ENCODE measurements at places on chromosomes 12 and 14.
A peak's percentile ranks its signal among the peaks of the same experiment; 100 is the strongest.

DNA sequence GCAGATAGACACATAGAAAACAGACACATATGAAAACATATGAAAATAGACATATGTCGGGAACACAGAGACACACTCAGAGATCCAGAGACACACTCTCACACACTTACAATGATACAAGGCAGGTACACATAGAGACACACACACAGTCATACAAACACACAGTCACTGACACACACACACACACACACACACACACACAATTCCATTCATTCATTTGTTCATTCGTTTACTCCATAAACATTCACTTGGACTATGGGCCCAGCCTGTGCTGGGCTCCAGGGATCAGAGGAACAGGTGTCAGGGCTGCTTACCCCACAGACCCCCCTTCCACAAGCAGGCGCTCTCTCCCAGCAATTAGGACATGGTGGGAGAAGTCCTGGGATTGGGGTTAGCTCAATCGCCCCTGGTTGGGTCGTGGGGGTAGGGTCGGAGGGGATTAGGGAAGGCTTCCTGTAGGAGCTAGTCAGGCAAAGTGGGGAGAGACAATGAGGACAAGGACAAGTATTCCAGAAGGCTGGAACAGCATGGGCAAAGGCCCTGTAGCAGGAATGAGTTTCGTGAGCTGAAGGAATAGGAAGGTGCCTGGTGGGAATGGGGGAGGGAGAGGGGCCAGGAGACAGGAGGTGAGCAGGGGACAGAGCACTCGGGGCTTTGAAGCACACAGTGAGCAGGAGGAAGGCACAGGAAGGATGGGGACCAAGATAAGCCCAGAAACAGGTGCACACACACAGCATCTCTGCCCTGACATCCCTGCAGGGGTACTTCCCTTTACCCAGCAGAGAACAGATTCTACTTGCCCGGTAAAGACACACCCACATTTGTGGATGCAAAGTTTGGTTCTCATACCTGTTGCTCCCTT is 6.5 kb downstream of the RASAL1 start:
- DNase-seq: no peak

DNA sequence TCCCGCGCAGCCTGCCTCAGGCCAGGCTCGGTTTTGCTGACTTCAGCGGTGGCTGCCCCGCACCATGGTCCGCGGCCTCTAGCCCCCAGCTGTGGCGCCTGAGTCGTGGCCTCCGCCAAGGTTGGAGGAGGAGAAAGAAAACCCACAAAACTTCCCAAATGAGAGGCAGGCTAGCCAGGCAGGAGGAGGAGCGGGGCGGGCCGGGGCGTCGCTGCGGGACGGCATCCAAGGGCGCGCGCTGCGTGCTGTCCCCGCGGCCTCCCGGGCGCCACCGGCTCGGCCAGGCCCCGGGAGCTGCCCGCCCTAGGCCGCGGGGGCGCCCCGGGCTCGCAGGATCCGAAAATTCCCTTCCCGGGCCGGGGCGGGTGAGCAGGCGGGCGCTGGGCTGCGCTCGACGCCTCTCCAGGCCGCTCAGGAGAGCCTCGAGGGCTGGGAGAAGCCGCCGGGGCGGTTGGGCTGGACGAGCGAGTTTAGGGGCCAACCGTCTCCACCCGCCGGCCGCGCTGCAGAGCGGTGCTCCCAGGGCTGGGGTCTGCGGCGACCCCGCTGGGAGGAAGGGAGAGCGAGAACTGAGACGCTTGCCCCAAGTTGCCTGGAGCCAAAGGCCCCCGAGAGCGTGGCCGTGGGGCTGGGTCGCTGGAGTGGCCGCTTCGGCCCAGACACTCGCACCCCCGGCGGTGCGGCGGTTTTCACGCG is at the start of gene EFS:
Gene EFS (minus strand): TSS at position 137 of the 696 bp plus-strand sequence. CDS start 147 bp downstream, outside the sequence.
- no peak for DNase-seq

GRCh38 chr12:79400481-79400880 is 290.3 kb downstream of the PAWR start:
- no peak for DNase-seq

DNA sequence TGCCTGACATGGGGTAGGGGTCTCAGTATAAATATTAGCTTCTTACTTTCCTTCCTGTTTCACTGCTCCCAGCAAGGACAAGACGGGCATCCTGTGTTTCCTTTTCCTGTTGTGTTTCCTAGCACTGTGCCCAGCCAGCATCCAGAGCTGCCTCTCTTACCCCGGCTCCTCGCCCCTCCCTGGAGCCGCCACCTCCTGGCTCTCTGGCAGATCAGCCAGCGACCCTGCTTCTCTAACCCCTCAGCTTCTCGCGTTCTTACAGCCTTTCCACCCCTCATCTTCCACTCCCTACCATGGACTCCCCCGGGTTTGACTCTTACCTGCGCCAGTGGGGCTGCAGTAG is 17.8 kb downstream of the HDAC7 start:
- no peak for DNase-seq

- DNase-seq: no peak
These were observed 15.8 kb upstream of the FBXL14 start for GRCh38 chr12:1610072-1610643.

DNA sequence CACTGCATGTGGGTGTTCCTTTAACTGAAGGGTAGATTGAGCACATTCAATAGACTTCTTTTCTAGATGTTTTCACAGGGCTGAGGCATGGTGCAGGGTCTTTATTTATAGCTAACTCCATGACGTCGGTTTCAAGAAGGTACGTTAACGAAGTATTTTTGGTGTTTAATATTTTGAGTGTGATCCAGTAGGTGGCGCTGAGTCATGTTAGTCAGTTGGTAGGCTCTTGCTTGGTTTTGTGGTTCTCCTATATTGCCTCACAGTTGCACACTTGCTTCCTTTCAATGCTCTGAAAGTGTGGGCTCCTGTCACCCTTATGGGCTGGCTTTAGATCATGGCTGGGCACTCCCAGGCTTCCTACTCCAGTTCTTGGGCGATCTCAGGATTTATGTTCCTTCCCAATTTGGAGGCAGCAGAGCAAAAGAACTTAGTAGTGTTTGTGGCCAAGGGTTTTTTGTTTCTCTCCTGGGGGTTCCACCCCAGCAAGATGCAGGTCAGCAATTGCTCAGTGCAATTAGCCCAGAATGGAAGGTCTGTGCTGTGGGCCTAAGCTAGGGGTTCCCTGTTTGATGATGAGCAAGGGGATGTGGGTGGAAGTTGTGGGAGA is 471.6 kb upstream of the FOXG1 start:
- DNase-seq: peak; percentile 7

- peak; percentile 64 for DNase-seq
These were observed 26.7 kb downstream of the C14orf132 start for GRCh38 chr14:96065661-96066459.

DNA sequence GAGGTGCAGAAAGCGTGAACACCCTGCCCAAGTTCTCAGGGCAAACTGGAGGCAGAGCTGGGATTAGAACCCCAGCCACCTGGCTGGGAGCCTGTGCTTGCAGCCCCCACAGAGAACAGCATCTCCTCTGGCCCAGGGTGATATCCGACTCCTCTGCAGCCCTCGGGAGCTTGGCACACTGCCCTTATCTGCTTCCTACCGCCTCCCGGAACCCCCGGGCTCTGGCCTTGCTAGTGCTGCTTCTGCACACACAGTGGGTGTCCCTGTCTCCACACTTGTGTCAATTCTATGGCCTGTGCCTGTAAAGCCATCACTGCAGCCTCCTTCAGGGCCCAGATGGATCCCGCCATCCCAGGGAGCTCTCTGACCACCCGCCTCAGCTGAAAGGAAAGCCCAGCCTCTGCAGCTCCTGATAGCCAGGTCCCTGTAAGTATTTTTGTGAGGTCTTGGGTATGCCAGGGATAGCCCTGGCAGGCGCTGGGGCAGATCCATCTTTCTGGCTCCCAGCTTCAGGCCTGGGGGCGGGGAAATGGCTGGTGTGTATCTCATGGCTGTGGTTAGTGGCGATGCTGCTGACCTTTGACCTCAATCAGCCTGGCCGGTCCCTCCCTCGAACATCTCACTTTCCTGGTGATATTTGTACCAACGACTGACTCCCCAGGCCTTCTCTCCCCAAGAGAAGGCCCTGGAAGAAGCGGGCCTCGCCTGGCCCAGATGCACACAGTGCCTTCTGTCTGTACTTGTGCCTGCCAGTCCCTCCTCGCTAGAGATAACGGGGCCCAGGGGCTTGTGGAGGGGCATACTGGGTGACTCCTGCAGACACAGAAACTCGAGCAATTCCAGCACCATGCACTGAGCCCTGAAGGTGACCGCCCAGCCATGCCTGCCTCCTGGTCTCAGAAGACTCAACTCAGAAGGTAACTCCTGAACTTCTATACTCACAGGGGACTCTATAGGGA is 183.8 kb downstream of the CALM1 start:
- no peak for DNase-seq

- no peak for DNase-seq
These were observed 6.6 kb downstream of the RAP1B start for GRCh38 chr12:68617160-68617926.

DNA sequence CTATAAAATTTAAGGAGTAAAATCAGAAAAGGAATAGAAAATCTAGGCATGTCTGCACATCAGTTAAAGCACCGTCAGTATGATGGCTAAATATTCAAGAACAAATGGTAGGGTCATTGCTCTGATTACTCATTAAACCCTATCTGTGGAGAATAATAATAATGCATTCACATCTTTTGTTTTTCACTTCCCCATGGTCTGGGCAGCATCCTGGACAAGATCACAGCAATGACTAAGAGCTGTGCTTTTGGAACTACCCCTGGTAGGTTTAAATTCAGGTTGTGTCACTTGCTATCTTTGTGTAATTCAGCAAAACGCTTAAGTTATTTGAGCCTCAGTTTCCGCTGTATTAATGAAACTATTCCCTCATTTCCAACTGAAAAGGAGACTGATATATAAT is 33.1 kb downstream of the C12orf42 start:
- DNase-seq: no peak

GRCh38 chr14:59069163-59069854 is 119.2 kb upstream of the DAAM1 start:
- peak; percentile 81 for DNase-seq

DNA sequence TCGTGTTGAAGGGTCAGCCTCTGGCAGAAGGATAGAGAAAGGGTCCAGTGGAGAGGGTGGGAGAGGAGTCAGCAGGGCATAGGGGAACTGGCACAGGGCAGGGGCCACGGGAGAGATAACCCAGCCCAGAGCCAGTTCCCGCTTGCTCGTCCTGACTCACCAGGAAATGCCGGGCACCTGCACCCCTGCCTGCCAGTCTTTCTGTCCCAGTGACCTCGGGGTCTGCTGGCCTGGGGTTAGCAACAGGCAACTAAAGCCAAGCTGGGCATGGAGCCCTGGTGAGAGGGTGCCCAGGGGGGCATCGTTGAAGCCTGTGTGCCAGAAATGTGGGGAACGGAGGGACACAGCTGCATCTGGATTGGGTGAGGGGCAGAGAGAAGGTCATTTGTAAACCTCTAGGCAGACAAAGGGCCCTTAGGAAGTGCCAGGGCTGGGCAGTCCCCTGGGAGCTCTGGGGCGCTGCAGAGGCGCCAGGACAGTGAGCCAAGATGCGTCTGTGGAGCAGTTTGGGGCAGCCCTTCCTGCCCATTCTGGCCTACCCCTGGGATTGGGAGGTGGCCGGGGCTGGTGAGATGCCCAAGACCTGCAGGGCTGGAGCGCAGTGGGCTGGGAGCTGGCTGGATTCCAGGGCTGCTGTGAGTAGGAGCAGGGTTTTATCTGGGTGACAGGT is 5.5 kb downstream of the TNFAIP2 start:
- DNase-seq: no peak

GRCh38 chr12:94037444-94037843 is 110.9 kb upstream of the PLXNC1 start:
- no peak for DNase-seq

DNA sequence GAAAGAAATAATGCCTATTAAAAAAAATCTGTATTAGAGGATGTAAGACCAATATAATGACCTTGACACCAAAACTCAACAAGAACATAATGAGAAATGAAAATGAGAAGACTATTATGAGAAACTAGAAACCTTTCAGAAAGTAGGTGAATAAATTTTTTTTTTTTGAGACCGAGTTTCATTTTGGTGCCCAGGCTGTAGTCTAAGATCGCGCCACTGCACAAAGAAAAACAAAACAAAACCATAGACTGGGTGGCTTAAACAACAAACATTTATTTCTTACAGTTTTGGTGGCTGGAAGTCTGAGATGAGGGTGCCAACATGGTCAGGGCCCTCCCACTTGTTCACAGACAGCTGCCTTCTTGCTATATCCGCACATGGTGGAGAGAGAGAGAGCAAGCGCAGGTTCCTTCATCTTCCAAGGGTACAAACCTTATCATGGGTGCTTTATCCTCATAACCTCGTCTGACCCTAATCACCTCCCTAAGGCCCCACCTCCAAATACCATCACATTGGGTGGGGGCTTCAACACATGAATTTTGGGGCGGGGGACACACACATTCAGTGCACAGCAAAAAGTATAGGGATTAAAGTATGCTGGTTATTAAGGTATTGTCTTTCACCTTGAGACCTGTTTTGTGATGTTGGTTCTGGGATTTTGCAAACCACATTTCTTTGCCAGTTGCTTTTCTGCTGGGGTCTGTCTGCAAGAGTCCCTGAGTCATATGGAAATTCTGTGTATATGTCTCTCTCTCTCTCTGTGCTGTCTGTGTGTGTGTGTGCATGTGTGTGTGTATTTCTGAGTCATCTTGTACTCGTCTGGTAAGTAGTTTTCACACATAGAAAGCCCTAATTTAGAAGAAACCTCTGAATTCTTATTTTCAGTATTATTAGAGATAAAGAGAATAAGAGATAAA is 26.2 kb downstream of the ZCRB1 start:
- no peak for DNase-seq

- no peak for DNase-seq
These were observed 143.7 kb downstream of the PIWIL1 start for GRCh38 chr12:130481392-130481879.

- DNase-seq: no peak
These were observed 29.2 kb upstream of the FOS start for GRCh38 chr14:75249251-75249957.

GRCh38 chr14:54671537-54671936 is 104.6 kb downstream of the SAMD4A start:
- no peak for DNase-seq

- DNase-seq: no peak
These were observed 7.7 kb downstream of the CCND2 start for GRCh38 chr12:4281173-4281654.

- no peak for DNase-seq
These were observed 80.6 kb downstream of the APAF1 start for GRCh38 chr12:98725476-98726247.

DNA sequence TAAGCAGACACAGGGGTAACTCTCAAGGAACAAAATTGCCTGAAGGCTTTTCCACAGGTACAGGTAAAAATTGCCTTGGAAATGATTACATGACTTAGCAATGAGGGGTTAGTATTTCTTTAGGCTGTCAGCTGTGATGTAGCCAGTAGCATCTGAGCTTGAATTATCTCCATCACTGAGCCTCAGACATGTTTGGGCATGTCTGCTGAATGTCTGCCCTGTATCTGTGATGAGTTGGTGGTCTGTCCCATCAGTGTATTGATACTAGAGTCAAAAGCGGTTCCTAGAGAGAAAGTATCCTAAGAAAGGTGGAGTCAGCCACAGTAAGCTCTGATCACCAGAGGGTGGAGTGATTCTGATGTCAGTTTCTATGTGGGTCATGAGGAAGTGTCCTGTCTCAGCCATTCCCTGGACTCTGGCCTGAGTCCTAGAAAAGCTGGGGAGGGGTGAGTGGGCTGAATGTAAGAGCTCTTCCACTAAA is 16.3 kb downstream of the AKAP6 start:
- DNase-seq: no peak
